Activated T-cell treated with anti-CD3 and anti-CD28 coated beads for 4 hours (primary cell): ENCODE measurements at places on chromosomes 11 and 22.

GRCh38 chr22:50210378-50211139, 9.7 kb downstream of the SELENOO start:
- no peak for DNase-seq

DNA sequence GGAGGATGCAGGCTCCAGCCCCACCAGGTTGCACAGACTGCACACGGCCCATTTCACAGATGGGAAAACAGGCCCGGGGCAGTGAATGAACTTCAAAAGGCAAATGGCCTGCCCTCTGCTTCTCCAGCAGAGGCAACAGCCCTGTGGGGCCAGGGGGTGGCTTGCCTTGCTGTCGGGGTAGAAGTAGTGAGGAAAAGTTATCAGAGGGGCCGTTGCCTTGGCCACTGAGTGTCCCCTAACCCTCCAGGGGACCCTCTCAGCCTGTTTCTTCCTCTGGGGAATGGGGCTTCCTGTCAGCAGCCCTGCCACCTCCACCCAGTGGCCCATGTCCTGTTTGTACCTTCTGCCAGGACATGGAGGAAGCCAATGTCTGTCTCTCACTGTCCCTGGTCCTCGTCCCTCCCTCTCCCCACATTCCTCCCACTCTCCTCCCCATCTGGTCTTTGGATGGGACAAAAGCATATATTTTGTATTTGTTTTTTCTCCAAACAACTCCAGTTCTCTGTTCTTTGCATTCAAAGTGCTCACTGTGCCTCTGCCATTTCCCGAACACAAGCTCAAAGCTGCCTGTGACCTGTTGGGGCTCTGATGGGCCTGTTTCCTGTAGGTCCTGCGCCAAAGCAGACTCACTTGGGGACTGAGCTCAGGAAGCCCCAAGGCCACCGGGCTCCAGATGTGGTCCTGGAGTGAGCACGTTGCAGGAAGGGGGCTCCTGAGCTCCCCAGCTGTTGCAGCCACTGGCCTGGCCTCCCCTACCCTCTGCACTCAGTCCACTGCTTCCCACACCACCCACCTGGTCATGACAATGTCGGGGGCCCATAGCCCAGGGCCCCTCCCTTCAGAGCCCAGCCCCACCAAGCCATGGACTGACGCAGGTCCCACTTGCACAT, 9.5 kb downstream of the MAP4K2 start:
- DNase-seq: no peak

DNA sequence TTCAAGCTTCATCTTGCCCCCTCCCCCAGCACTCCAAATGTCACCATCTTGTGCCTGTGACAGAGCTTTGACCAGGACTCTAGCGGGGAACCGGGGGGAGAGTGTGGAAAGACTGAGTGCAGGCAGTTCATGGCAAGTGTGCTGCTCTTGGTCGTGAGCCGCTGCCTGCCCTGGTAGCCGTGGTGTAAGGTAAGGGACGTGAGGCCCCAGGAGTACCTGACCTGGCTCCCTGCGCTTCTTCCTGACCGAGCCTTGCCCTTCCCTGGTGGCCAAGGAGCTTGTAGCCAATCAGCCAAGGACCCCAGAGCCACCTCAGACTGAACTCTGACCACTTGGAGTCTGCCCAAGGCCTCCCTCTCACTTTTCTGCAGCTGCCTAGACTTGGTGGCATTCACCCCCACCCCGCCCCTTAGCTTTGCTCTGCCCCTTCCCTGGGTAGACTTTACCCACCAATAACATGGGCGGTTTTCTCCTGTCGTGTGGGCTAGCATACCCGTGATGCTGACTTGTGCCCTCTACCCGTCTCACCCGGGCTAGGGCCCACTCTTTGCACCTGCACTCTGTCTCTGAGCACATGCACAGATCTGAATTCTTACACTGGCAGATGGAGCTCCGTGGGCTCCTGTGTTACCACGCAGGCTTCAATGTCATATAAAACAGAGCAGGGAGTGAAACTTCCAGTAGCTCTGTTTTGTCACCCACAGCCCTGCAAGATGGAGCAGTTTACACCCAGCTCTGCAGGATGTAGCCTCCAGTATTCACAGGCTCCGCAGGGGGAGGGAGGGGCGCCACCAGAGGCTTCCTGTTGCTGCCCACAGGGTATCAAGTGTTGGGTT, 1.5 kb downstream of the DGKZ start:
- peak; percentile 25 for DNase-seq

DNA sequence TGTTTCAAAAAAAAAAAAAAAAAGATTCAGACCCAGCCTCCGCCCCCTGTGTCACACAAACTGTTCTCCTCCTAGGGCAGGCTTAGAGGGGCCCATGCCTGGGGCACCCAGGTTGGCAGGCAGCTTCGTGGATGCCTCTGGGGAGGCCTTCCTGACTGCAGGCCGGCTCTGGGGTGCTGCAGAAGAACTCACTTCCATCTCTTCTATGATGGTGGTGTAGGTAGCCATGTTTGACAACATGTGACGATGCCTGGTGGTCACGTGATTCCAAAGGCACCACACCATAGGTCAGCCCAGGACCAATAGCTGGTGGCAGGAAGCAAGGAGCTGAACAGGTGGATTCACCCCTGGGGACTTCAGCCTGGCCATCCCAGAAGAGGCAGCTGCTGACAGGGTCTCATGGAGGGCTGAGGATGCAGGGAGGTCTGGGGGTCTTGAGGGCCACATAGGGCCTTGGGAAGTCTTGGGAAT, 24.1 kb upstream of the CELSR1 start:
- no peak for DNase-seq

GRCh38 chr11:105693075-105693759, 83.3 kb downstream of the GRIA4 start:
- DNase-seq: no peak

- DNase-seq: no peak
Measured at GRCh38 chr22:48796310-48797015, 1031.2 kb downstream of the BRD1 start.

DNA sequence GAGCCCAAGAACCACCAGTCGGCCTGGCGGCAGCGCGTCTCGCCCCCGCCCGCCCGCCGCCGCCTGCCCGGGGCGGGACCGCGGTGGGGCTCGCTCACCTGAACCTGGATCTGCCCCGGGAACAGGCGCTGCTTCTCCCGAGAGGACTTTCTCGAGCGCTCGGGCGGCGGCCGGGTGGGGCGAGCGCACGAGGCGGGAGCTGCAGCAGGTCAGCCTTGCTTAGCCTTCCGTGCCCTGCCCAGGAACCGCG, 133 bp downstream of the MYH9 start:
- no peak for DNase-seq

DNA sequence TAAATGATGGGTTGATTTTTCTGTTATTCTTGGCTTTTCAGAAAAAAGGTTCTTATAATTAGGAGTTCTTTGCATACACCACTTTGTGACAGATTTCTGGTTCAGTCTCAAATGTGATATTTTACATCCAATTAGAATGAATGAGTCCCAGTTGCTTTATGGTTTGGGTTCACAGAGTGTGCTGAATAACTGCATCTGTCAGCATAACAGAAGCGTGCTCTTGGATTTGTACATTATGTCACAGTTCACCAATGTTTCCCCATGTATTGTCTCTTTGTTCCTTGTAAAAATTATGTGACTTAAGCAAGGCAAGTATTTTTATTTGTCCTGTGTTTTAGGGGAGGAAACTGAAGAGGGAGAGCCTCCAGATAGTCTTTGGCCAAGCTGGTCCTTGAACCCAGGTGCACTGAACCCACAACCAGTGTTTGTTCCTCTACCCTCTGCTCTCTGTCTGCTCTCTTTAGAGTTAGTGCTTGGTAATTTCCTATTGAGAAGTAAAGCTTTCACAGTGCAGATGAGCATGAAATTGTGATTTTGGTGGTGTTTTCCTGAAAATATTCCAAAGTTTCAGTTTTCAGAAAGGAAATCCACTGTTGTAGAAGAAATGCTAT, 107.5 kb downstream of the TBC1D22A start:
- no peak for DNase-seq

DNA sequence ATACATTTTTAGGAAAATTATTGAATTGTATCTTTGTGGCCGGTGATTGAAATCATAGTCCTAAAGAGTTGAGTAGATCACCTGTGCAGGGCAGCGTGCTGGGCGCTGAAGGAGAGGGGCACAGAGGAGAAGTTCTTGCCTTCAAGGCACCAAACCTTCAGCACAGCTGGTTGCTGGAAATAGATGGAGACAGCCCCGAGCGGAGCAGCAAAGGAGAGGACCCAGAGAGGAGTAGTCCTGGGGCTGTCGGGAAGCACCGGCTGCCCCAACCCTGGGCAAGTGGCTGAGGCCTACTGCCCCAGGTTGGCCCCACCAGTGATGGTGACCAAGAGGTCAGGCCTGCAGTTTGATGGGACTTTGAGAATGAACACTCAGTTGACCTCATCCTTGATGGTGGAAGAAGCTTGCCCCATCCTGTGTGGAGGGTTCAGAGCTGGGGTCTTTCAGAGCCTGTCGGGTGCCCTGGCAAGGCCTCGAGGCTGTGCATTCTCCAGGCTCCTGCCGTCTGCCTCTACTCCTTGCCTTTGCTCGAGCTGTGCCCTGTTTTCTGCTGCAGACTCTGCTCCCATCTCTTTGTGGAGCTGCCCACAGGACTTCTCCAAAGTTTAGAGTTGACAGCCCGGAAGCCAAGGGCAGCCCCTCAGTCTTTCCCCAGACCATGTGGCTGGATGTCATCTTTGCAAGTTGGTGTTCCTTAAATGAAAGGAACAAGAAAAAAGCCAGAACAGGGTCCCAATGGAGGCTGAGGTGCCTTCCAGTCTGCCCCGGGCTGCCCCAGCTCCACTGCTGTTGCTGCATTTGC, 285.1 kb downstream of the TBC1D22A start:
- DNase-seq: no peak

DNA sequence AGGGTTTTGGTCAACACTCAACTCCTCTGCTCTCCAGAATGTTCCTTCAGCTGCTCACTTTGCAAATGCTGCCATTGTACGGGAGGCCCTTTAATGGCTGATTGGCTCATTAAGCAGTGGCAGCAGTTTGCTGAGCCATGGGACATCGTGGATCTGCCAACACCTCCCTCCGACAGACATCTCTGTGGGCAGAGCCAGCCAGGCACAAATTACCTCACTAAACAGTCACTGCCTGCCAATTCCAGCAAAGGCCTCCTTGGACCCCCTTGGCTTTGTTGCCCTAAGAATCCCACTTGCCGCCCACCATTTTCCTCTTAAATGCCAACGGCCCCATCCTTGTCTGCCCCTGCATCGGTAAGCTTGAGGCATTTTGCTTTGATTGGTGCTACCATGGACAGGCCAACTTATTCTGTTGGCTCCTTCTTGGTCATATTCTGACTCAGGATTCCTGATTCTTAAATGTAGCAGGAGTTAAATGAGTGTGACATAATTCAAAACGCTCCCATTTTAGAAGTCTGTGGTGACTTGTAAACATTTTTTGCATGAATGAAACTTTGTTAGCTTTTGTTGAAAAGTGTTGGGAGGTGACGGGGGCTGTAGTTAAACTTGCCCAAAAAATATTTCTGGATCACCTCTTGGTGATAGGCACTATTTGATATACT, 57.5 kb upstream of the LMO2 start:
- DNase-seq: no peak

GRCh38 chr11:105236664-105237063, 97.1 kb upstream of the CARD18 start:
- DNase-seq: no peak

GRCh38 chr11:73266646-73267020, 5.5 kb upstream of the P2RY6 start:
- no peak for DNase-seq

DNA sequence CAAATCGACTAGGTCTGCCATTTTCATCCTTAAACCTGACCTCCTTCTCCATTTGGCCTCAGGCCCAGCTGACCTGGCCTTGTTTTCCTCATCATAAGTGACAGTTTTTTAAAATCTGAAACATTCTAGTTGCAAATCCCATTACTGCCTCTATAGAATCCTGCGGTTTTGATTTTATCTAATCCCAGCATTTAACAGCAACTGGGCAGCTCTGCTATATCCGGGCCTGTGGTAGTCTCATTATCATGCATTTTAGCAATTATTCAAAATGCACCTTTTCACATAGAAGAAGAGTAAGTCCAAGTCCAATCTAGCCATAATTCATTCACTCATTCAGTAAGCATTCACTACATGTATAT, 28.6 kb upstream of the BIRC3 start:
- DNase-seq: no peak

- no peak for DNase-seq
Measured at GRCh38 chr22:39675947-39676346, 105.4 kb downstream of the CACNA1I start.

DNA sequence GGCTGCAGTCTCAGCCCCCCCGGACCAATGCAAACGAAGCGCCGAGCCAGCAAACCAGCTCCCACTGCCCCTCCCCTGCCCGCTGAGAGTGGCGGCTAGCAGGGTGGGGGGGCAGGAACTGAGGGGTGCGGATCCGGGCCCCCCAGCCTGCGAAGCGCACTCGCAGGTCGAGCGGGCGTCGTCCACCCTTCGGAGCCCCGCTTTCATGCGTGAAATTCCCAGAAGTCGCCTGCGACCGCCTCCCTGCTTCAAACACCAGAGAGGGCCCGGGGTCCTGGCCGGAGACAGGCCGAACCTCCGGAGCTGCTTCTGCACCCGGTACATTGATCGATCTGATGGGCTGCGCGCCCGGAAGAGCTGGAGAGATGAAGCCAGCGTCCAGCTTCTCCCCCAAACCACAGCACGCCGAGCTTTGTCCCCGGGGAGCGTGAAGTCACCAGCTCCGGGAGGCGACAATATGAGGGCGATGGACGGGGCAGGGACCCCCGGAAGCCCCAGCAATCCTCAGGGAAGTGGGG, 646 bp upstream of the PATZ1 start:
- DNase-seq: no peak

- DNase-seq: no peak
Measured at GRCh38 chr11:42012271-42012670, 552.8 kb upstream of the LRRC4C start.

GRCh38 chr11:113875234-113876073, at the start of gene USP28:
TSS of gene USP28 (minus strand) at chr11:113875572. CDS start at chr11:113875501, 71 bp downstream.
- peak; percentile 57 for DNase-seq

- no peak for DNase-seq
Measured at GRCh38 chr22:41596776-41597634, 7.4 kb upstream of the PMM1 start.

DNA sequence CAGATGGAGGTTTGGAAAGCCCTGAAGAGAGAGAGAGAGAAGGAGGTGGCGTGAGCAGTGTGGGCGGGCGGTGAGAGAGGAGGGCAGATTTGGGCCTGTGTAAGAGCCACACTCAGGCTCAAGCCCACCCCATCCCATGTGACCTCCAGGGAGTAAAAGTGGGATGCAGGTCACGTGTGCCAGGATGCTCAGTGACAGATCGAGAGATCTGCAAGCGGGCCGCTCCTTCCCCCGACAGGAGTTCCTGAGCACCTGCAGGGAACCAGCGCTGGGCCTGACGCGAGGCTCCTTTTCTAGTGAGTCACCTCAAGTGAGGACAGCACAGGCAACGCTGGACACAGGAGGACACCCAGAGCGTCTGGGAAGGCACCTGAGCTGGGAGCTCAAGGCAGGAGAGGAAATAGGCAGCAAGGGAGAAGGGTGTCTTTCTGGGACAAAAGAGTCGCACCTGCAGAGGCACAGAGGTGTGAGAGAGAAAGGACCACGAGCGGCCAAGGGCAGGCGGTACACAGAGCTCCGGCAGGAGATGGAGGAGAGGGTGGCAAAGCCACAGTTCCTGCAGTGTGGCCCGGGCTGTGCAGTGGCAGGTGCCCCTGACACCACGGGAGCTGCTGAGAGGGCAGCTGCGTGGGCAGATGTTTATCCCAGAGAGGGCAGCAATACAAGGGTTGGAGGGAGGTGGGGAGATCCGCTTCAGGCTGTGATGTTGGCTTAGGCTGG, 1294.8 kb downstream of the TBC1D22A start:
- no peak for DNase-seq
